H4 (cell line): ENCODE measurements at places on chromosomes 12 and 14. TPM values are rescaled to one million over a fixed set of nuclear protein-coding genes. Genes with fewer than 3 reads are reported as not detected.

Gene GSKIP
- total RNA-seq, result 52.9 and 57.9 TPM in 2 replicates

Gene C1S
- total RNA-seq, result 72.4 and 88.1 TPM in 2 replicates

Gene GLT1D1
- not detected in 2 replicates for total RNA-seq

Gene MYL6B
- 88.0 and 129 TPM in 2 replicates for total RNA-seq

Gene SLC35E3
- total RNA-seq, result 0.72 and 3.6 TPM in 2 replicates

DNA sequence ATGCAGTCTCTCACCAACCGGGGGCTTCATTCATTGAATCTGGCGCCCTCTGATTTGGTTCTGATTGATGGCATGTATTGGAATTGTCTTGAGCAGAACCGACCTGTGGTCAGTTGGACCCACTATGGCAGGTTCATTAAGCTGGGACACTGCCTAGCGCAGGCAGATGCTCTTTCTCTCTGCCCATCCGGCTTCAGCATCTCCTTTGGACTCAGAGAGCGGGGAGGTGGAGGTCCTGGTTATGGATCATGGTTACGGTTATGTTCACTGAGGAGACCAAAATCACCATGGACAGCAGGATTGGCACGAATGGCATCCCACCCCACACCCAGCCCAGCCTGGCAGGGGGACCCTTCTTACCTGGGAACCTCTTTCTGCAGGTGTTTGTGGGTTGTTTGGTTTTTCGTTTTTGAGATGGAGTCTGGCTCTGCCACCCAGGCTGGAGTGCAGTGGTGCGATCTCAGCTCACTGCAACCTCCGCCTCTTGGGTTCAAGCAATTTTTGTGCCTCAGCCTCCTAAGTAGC is 16.4 kb upstream of the BCL7A start:
- no peak for DNase-seq

- no peak for DNase-seq
Observed at GRCh38 chr14:100567877-100568163, 19.4 kb downstream of the BEGAIN start.

GRCh38 chr12:98894412-98895085 is 249.5 kb downstream of the APAF1 start:
- no peak for DNase-seq
